Panc1 (cell line): ENCODE measurements at places on chromosomes 5 and 9. TPM values are rescaled to one million over a fixed set of nuclear protein-coding genes. Genes with fewer than 3 reads are reported as not detected.

The CCDC192 gene
- total RNA-seq: not detected

The EIF4E1B gene
- total RNA-seq: not detected

The PROP1 gene
- total RNA-seq: not detected

The SPINK6 gene
- total RNA-seq: not detected

The SCAMP1 gene
- total RNA-seq: 51.3 TPM

The SHROOM1 gene
- total RNA-seq: 13.5 TPM

The TMEM171 gene
- total RNA-seq: 2.1 TPM

The SPATA31C1 gene
- total RNA-seq: not detected

The PRR16 gene
- not detected for total RNA-seq

- H3K27ac ChIP-seq: no peak overlapping the region
- H3K4me1 ChIP-seq: no peaks in the 10 kb centered on the region
- H3K4me3 ChIP-seq: no peak overlapping the region
- no peak for DNase-seq
These were observed 180.8 kb downstream of the RASEF start for GRCh38 chr9:82882138-82882537.

DNA sequence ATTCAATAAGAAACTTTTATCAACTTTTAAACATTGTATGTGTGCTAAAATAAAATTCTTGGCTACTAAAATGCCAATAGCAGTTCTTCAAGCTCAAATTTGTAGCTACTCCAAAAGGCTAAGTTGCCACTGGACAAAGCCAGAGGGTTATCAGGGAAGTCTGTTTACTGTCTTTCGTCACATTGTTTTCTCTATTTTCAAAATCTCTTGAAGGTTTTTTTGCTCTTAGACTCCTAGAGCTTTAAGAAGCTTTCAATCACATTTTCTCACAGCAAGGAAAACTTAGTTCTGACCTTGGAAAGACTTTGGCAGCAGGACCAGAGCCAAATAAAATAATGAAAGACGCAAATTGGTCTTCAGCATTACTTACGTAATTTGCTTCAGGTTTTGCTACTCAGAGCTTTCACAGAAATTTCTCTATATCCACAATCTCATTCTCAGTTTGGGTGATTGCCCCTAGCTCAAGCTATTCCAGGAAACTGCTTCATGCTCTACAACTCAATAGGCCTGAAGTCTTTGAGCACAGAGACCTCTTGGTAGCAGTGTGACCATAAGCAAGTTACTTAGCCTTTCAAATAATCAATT lies 257.7 kb downstream of the GABRG2 start:
- H3K36me3 ChIP-seq: no peaks in the 10 kb centered on the region
- no peak for DNase-seq
- H3K4me3 ChIP-seq: no peak overlapping the region
- no peaks in the 10 kb centered on the region for H3K27me3 ChIP-seq

GRCh38 chr9:119004618-119004990 lies 364.6 kb downstream of the BRINP1 start:
- peak; percentile 22 for DNase-seq
- H3K4me1 ChIP-seq: no peaks in the 10 kb centered on the region
- no peaks in the 10 kb centered on the region for H3K27me3 ChIP-seq
- H3K27ac ChIP-seq: no peak overlapping the region

DNA sequence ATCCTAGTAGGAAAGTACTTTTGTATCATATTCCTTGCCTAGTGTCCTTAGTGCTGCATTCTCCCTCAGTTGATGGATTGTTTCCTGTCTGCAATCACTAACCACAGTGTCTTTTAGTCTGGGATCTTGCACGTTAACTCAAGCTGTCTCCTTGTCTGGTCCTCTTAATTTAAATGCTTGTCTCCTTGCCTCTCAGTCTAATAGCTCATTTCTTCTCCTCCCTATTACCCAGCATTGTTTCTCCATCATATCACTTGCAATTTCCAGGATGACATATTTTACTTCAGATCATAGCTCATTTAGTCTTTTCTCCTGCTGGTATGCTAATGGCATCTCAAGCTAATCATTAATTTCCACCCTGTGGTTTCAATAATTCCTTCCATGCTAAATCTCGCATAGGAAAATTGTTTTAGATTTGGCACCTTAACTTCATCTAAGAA lies 2052.0 kb upstream of the C9orf72 start:
- no peak for DNase-seq
- H3K36me3 ChIP-seq: no peaks in the 10 kb centered on the region

- no peak overlapping the region for H3K4me3 ChIP-seq
- H3K27me3 ChIP-seq: no peaks in the 10 kb centered on the region
- no peak for DNase-seq
- no peak overlapping the region for H3K27ac ChIP-seq
These were observed 48.2 kb upstream of the GARNL3 start for GRCh38 chr9:127216210-127216887.

- no peaks in the 10 kb centered on the region for H3K36me3 ChIP-seq
- no peak for DNase-seq
- H3K4me3 ChIP-seq: no peak overlapping the region
- no peak overlapping the region for H3K27ac ChIP-seq
These were observed 31.3 kb upstream of the HTR4 start for GRCh38 chr5:148685520-148686134.

DNA sequence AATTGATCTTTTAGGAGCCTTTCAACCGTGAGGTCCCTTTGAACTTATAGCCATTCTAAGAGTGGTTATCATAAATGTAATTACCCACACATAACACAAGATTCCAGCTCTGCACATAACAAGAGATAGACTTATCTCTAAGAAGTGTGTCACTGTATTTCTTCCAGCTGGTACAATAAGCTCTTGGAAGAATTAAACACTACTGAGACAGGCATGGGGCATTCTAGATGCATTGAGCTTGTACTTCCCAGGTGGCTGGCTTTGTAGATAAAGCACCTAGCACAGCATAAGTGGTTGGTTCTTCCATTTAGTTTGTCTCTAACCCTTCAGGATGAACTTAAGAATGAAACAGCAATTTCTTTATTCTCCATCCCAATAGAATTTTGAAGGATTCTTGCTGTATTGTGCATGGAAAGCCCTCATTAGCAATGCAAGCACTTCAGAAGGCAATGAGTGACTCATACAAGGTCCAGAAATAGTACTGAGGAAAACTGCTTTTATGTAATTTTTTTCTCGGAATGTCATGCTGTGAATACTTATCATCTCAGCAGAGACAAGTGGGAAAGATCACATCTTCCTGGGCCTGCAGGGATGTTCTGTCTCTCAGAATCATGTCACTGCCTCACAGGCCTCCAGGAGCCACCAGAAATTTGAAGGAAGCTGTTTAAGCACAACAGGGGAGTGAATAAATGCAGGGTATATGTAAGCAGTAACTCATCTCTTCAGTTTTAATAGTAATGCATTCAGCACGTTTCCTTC lies 91.1 kb upstream of the CD180 start:
- no peak overlapping the region for H3K4me3 ChIP-seq
- H3K36me3 ChIP-seq: no peaks in the 10 kb centered on the region
- H3K27ac ChIP-seq: no peak overlapping the region

GRCh38 chr5:154141745-154142221 lies 48.8 kb upstream of the GALNT10 start:
- no peaks in the 10 kb centered on the region for H3K27me3 ChIP-seq
- no peaks in the 10 kb centered on the region for H3K36me3 ChIP-seq
- no peak overlapping the region for H3K27ac ChIP-seq
- no peak overlapping the region for H3K4me3 ChIP-seq

DNA sequence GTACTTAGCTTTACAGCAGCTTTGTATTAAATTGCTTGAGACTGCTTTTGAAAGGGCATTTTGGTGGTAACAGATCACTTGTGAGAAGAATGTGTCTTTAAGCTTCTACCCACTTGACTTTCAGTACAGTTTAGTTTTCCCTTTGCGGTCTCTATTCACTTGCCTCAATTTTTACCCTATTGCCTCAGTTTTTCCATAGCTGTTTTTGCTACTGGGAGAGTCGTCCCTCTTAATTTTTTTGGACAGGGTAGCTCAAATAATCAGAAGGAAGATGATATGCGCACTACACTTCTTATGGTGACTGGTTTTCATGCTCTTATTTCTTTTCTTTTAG lies 18.8 kb downstream of the UGCG start:
- H3K27me3 ChIP-seq: no peaks in the 10 kb centered on the region
- peaks cover 47% of the 10 kb centered on the region for H3K4me1 ChIP-seq
- peak overlapping the region; percentile 39; the same call in 1 of the 2 replicates for H3K27ac ChIP-seq

DNA sequence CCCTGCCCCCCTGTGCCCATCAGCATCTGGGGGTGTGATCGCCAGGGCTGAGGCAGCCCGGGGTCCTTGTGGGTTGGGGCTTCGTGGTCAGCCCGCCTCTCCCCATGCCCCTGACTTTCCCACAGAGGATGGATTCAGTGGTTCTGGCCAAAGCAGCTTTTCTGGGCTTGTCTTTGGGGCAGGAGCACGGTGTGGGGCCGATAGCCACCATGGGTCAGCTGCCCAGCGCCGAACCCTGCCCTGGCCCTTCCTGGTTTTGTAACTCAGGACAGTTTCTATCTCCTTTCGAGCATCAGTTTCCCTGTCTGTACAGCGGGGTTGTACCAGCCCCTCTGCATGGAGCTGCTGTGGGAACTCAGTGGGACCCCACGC lies 77.1 kb downstream of the HMCN2 start:
- no peaks in the 10 kb centered on the region for H3K27me3 ChIP-seq
- DNase-seq: no peak
- no peak overlapping the region for H3K4me3 ChIP-seq

- no peak for DNase-seq
- H3K27ac ChIP-seq: no peak overlapping the region
- H3K36me3 ChIP-seq: no peaks in the 10 kb centered on the region
These were observed 13.2 kb downstream of the TTC39B start for GRCh38 chr9:15293804-15294316.

GRCh38 chr9:73979894-73980264 lies 517.3 kb upstream of the RORB start:
- no peak overlapping the region for H3K4me3 ChIP-seq
- no peak overlapping the region for H3K27ac ChIP-seq
- H3K27me3 ChIP-seq: no peaks in the 10 kb centered on the region
- H3K36me3 ChIP-seq: no peaks in the 10 kb centered on the region
- no peaks in the 10 kb centered on the region for H3K4me1 ChIP-seq

GRCh38 chr5:80154749-80155148 lies 101.1 kb downstream of the SERINC5 start:
- no peak overlapping the region for H3K27ac ChIP-seq
- no peak overlapping the region for H3K4me3 ChIP-seq
- no peak for DNase-seq
- H3K4me1 ChIP-seq: no peaks in the 10 kb centered on the region

- H3K27me3 ChIP-seq: no peaks in the 10 kb centered on the region
- no peaks in the 10 kb centered on the region for H3K4me1 ChIP-seq
- no peak overlapping the region for H3K27ac ChIP-seq
- H3K36me3 ChIP-seq: no peaks in the 10 kb centered on the region
These were observed 10.6 kb upstream of the CER1 start for GRCh38 chr9:14733133-14733532.
